Germinal center (tissue), 1 donor: ENCODE measurements at places on chromosomes 6 and 20.
A peak's percentile ranks its signal among the peaks of the same experiment; 100 is the strongest.

- DNase-seq: no peak
Observed at GRCh38 chr20:52261792-52262191, 70.2 kb upstream of the ZFP64 start.

- DNase-seq: no peak
Observed at GRCh38 chr6:14720411-14721102, 525.3 kb upstream of the JARID2 start.

DNA sequence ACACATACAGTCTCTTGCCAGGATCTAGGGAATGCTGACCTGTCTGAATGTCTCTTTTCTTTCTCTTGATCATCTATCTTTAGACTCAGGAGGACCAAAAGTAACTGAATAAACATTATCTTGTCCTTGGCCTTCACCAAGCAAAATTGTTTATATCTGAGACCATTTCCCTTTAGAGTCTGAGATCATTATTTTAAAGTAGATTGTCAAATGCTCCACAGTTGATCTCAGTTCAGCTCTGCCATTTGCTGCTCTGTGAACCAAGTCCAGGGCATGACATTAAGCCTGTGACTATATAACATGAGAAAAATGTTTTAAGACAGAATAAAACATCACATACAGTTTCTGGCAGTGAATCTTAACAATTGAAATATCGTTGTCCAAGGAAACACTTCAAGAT, 148.3 kb upstream of the NRSN1 start:
- no peak for DNase-seq

DNA sequence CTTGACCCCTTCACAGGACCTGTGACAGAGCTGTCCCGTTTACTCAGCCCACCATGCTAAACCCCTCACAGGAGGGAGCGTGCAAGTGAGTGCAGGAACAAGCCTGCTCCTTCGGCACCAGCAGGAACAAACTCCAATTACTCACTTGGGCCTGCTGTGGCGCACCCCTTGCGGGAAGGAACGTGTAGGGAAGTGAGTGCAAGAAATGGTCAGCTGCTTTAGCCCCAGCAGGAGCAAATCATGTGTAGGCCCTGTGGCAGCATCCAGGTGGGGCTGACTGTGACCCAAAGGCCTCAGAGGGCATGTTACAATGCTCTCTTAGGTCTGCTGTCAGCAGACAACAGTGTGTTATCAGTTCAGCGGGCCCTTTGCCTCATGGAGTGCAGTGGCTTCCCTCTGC, 574.4 kb downstream of the PRKN start:
- DNase-seq: no peak

DNA sequence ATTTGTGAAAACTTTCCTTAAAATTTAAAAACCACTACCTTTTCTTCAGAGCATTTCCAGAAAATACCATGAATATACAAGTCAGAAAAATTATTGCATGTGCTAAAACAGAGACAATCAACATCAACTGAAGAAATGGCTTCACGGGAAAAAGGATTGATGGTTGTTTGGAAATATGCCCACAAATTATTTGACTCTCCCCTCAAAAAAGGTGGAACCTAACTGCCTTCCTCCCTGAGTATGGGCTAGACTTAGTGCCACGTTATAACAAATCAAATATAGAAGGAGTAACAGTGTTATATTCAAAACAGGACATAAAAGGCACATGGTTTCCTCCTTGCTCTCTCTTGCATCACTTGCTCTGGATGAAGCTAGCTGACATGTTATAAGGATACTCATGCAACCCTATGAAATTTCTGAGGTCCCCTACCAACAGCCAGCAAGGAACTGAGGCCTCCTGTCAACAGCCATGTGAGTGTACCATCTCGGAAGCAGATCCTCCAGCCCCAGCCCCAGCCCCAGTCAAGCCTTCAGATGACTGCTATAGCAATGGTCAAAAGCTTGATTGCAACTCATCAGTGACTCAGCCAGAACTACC, 8.4 kb downstream of the BTBD9 start:
- DNase-seq: no peak

GRCh38 chr6:157982563-157983405, 1.1 kb downstream of the SYNJ2 start:
- no peak for DNase-seq

- DNase-seq: no peak
Observed at GRCh38 chr6:6346427-6347023, 26.1 kb upstream of the F13A1 start.

DNA sequence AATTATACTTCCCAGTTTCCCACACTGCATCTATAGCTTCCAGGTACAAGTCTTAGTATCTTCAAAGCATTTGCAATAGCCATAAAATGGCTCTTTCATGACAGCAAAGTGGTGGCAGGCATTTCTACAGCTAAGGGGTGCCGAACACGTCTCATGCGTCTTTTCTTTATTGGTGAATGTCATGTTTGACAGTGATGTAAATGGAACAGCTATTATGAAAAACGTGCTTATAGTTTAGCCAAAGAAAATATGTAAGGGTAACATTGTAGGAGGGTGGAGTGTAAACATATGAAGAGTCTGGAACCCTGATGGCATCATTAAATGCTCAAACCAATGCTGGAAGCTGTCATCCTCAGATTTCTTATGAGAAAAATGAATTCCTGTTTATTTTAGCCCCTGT, 37.9 kb downstream of the COL11A2 start:
- DNase-seq: no peak

- no peak for DNase-seq
Observed at GRCh38 chr20:47785311-47785853, at the start of gene SULF2. Gene SULF2 (minus strand): TSS chr20:47785481. CDS start chr20:47757363, 28,118 bp downstream.

DNA sequence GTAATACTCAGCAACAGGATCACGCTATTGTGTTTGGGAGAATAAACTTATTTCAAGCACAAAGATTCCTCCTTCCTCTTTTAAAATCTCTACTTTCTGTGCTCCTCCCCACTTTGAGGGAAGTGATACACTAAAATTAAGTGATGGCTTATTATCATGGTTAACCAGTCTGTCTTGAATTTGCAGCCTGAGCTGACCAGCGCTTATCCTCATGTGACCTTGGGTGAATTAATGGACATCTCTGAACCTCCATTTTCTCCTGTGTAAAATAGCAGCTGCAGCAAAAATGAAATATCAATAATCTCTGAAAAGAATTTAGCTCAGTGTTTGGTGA, 222.6 kb downstream of the BCAS1 start:
- no peak for DNase-seq

DNA sequence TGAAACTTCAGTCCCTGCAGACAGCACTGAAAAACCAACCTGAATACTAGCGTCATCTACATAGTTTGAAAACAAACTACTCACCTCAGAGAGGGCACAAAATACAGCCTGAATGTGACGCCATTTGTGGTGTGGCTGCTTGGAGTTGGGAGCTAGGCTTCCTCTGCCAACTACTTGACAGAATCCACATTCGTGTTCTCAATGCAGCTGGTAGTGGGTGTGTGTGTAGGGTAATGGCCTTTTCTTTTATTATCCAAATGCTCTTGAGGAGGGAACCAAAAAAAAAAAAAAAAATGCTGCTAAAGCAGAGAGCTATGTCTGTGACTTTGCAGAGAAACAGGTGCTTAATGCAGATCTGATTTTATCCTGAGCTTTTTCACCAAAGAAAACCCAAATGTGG, 207.8 kb downstream of the OTOR start:
- DNase-seq: no peak

GRCh38 chr6:144278659-144279314, 6.3 kb upstream of the UTRN start:
- no peak for DNase-seq

DNA sequence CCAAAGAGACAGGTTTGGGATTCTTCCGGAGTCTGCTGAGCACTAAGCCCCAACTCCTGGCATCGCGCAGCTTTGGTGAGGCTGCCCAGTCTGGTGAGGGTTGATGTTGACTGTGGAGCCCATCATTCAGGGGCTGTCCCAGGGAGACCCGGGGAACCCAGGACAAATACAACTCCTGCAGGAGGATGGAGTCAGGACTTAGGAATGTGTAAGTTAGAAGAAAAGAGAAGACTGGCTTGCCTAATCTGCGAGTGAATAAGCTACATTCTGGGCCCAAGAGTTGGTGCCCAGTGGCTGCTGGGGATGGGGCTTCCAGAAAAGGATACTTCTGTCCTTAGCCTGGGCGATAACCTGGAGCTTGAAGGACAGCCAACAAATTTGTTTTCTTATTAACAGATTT, 47.9 kb downstream of the STK35 start:
- no peak for DNase-seq

- DNase-seq: no peak
Observed at GRCh38 chr6:40962241-40962640, 76.8 kb downstream of the UNC5CL start.

DNA sequence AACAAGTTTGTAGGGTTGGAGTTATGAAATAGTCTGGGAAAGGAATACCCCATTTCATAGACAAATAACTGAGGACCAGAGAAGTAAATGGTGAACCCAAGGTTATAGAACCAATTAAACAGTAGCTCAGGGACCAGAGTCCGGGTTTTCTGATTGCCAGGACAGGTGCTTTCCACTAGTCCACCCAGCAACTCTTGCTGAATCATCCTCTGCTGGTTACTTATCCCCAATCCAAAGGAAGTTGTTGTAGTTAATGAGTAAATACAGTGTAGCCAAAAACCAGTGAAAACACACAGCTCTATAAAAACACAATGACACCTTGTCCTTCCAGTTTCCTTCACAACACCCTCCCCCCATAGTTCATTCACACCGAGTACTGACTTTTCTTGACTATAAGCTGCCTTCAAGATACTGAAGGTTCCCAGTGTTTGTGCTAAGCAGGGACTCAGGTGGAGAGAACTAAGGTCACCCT, 766 bp upstream of the TINAG start:
- DNase-seq: no peak

DNA sequence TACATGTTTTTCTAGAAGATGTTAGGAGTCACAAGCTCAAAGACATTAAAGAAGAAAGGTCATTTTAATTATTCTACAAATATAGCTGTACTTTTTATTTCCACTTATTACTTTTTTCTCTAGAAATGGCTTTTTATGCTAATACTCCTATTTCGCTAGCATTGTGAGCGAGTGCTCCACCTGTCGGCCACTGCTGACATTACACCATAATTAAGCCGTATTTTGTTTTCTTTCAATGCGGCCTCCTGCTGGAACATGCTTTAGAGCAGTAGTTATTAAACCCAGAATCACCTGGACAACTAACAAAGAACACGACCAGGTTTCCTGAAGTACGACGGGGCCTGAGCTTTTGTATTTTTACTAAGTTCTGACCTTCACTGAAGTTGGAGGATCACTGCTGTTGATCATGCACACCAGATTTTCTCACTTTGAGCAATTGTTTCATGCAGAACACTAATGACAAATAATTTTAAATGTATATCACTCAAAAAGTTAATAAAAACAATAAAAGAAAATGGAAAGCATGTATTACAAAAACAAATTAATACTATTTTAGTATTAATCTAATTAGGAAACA, 74.1 kb upstream of the PAK5 start:
- peak; percentile 27 for DNase-seq

DNA sequence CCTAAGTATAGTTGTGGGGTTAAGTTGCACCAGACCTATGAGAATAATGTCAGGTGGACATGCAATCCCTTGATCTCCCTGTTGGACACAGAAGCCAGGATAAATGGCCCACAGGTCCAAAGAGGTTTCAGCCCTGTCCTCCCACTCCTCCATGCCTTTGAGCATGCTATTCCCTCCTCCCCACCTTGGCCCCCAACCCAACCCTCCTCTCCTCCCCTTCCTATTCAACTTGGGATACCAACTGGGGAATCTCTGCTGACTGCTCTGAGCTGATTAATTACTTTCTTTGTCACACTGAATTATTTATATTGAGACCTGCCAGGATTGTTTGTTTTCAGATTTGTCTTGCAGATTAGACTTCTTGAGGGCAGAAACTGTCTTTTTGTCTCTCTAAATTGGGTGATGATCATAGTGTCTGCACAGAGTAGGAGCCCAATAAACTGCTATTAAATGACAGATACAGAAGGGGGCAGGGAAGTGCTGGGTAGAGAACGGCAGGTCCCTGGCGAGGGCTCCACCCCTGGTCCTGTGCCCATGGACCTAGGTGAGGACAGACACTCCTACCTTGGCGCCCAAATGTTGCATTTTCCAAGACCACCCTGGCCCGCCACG, 120.9 kb downstream of the UNC5CL start:
- no peak for DNase-seq

DNA sequence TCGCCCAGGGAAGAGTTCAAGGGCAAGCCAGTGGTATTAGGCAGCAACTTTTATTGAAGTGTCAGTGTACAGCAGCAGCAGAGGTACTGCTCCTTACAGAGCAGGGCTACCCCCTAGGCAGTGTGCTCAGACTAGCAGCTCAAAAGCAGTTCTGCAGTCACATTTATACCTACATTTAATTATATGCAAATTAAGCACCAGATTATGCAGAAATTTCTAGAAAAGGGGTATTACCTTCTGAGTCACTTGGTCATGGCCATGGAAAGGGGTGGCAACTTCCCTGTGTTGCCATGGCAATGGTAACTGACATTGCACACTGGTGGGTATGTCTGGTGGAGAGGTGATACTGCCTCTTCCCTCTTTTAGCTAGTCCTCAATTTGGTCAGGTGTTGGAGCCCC, 2.1 kb upstream of the ZKSCAN4 start:
- no peak for DNase-seq

DNA sequence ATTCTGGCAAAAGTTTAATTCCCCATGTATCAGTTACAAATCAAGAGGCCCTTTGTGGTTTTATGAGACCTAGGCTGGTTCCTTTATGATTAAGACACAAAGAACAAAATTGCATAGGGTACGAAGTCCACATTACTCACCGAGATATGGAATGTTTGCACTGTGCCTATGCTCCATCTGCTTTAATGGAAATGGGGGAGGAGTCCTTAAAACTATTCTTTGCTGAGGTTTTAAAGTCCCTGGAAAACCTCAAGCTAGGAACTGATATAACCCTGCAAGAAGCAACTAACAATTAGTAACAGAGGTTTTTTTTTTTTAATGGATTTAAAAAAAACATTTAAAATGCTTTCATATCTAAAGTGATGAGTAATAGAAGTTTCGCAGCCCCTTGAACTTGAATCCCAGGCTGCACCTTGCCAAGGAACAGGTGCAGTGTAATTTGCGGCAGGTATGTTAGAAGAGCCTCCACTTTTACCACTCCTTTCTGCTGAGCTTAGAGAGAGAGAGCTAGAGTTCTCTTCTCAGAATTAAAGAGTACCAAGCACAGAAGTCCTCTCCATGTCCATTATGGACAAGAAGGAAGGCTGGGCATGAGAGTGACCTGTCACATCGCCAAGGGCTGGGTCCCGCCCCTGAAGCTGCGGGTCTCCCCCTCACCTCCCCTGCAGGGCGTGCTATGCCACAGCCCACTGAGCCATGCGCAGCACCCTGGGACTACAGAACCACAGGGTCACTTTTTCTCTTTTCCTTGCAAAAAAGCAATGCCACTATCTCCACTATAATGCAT, 2.3 kb downstream of the SERPINB1 start:
- DNase-seq: no peak

DNA sequence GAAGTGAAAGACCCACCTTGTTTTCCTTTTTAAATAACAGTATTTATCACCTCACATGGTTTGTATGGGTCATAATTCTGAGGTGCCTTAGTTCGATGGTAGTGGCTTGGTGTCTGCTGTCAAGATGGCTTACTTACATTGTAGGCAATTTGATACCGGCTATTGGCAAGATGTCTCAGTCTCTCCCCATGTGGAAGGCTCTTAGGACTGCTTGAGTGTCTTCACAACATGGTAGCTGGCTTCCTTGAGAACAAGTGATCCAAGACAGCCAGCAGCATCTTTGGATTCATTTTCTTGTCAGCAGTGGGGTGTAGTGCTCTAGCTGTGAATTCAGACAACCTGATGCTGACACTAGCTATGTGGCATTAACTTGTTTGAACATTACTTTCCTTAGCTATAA, 70.1 kb downstream of the CBFA2T2 start:
- DNase-seq: no peak

- peak; percentile 72 for DNase-seq
Observed at GRCh38 chr6:87922947-87923330, 124.7 kb upstream of the SPACA1 start.
